ENCODE measurements at places on chromosomes 1 and 21.

- no peak for DNase-seq
These were observed 7.7 kb downstream of the GAS5 start for GRCh38 chr1:173860065-173860464.

GRCh38 chr1:203206129-203206687 lies 19.7 kb upstream of the CHI3L1 start:
- DNase-seq: no peak

- DNase-seq: no peak
These were observed 46.8 kb upstream of the RUNX1 start for GRCh38 chr21:35095859-35096291.

GRCh38 chr1:168288311-168289052 lies 7.8 kb downstream of the TBX19 start:
- no peak for DNase-seq

- DNase-seq: no peak
These were observed 204.9 kb upstream of the CACYBP start for GRCh38 chr1:174794861-174795260.

- no peak for DNase-seq
These were observed 341.5 kb downstream of the KCNH1 start for GRCh38 chr1:210792250-210793102.

- peak; percentile 27 for DNase-seq
These were observed 113.0 kb upstream of the SLC25A33 start for GRCh38 chr1:9426291-9426711.
